Renal pelvis (tissue), 12 donors: ENCODE measurements at places on chromosomes 1 and 21.

DNA sequence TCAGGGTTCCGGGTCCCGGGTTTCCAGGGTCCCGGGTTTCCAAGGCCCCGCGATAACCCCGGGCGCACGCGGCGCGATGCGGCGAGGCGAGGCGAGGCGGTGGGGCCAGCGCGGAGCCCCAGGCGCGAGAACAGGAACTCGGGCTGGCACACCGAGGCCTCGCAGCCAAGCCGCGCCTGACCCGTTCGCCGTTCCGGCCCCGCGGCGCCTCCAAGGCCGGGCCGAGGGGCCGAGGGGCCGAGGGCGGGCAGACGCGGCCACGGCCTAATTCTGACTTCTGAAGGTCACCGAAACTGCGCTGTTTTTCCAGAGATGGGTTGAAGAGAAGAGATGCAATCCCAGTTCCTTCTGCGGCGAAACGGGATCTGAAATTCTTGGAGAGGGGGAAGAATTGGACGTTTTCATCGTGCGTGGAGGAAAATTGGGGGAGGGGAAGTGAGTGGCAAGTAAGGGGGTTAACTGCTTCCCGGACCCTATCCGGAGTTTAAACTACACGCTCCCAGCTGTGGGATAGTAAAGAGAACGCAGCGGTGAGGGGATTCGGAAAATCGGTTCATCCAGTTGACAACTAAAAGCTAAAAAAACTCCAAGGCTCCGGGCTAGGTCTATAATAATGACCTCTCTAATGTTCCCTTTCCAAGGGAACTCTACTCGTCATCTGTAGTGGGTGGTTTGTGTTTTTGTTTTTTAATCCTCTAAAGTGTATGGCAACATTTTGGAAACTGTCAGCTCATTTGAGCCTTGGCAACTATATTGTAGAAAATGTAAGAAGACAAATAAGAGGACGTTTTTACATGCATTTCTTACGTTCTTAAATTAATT is 8.2 kb downstream of the TBX15 start:
- no peak for DNase-seq

GRCh38 chr1:238457610-238458009 is 566.9 kb upstream of the ZP4 start:
- DNase-seq = no peak

- no peak for DNase-seq
These were observed 25.2 kb downstream of the PROK1 start for GRCh38 chr1:110476028-110476765.

- no peak for DNase-seq
These were observed 39.3 kb downstream of the RGS7 start for GRCh38 chr1:241317676-241318075.

DNA sequence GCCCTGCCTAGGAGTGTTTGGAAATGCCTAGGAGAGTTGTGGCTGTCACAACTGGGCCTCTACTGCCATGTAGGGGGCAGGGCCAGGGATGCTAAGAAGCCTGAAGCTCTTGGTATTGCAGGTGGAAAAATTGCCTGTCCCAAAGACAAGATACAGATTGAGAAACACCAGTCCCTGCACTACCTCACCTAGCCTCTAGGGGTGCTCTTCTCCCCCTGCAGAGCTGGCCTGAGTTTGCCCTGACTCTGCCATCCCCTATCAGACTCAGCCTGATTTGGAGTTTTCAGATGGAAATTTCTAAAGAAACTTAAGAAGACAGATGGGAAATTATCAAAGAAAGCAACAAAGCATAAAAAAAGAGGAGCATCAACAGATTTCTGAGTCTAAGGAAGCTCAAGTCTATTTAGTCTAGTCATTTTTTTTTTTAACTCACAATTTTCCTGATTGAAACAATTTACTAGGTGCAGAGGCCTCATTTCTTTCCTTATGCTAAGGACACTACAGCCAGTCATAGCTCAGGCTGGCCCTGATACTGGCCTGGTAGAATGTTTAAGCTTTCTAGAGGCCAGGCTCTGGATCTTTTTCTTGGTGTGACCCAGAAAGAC is 61.4 kb upstream of the LRRN2 start:
- no peak for DNase-seq
